Large intestine (tissue), 12 donors: ENCODE measurements at places on chromosomes 12 and 14. TPM values are rescaled to one million over a fixed set of nuclear protein-coding genes. Genes with fewer than 3 reads are reported as not detected.

DNA sequence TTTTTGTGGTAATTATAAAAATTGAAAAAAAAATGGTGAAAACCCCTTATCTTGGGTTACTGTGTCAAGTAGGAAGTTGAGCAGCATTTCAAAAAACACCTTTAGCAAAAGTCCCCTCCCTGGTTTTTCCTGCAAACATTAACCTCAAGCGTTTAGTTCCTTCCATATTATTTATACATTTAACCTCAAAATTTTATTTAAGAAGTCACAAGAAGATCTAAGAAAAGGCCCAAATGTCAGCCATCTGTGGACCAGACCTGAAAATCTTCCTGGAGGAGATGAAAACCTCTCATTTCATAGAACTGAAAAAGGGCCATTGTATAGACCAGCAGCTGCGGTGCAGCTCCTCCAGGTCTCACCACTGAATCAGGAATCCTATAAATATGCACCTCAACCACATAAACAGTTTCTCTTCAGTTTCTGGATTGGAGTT lies 40.4 kb upstream of the BTG1 start:
- H3K4me1 ChIP-seq: peaks cover 4% of the 10 kb centered on the region
- H3K36me3 ChIP-seq: no peaks in the 10 kb centered on the region
- H3K27me3 ChIP-seq: no peaks in the 10 kb centered on the region
- H3K27ac ChIP-seq: no peak overlapping the region

DNA sequence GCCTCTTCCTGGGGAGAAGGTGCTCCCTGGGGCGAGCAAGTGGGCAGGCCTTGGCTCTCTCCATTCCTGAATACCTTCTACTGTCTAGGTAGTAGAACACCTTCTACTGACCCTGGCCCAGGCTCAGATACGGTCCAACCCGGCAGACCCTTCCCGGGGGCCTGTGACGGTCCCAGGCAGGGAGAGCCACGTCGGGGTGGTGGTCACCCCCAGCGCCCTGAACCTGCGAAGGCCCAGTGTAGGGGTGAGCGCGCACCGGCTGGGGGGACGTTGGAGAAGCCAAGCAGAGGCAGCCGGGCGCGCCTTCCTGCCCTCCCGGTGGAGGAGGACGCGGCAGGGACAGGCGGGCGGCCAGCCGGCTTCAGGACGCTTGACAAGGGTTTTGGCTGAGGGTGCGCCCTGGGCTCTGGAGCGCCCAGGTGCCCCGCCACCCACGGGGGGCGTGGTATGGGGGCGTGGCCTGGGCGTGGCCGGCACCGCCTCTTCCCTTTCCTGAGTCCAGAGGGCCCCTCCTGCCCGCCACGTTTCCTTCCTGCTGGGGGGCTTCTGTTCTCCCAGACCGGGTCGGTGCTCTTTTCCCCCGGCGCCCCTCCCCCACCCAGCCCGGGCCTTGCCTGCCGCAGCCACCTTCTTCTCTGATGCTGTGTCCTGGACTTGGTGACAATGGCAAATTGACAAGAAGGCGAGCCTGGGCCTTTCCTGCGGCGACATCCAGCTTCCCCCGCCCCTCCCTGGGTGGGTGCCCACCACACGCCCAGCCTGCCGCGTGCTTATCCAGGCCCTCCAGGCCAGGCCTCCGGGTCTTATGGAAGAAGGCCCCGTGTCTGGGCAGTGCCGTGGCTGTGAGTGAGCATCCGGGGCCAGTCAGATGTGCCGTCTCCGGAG lies 24.5 kb upstream of the PPP1R13B start:
- H3K4me3 ChIP-seq: peak overlapping the region; percentile 57
- peak; percentile 83 for DNase-seq
- H3K36me3 ChIP-seq: no peaks in the 10 kb centered on the region
- peak overlapping the region; percentile 61 for H3K27ac ChIP-seq
- no peaks in the 10 kb centered on the region for H3K27me3 ChIP-seq
- H3K4me1 ChIP-seq: peaks cover 10% of the 10 kb centered on the region

GRCh38 chr14:32311294-32312009 lies 17.6 kb upstream of the AKAP6 start:
- H3K27ac ChIP-seq: no peak overlapping the region
- H3K4me1 ChIP-seq: peaks cover 22% of the 10 kb centered on the region
- H3K4me3 ChIP-seq: no peak overlapping the region
- H3K36me3 ChIP-seq: no peaks in the 10 kb centered on the region

GRCh38 chr14:36270191-36270590 lies 50.2 kb downstream of the MBIP start:
- H3K36me3 ChIP-seq: no peaks in the 10 kb centered on the region
- no peak overlapping the region for H3K4me3 ChIP-seq
- DNase-seq: no peak
- peaks cover 51% of the 10 kb centered on the region for H3K27me3 ChIP-seq
- no peak overlapping the region for H3K27ac ChIP-seq

- DNase-seq: no peak
- no peak overlapping the region for H3K4me3 ChIP-seq
- H3K27me3 ChIP-seq: no peaks in the 10 kb centered on the region
- no peaks in the 10 kb centered on the region for H3K36me3 ChIP-seq
- H3K27ac ChIP-seq: no peak overlapping the region
Measured at GRCh38 chr12:96136161-96136560, 58.0 kb upstream of the ELK3 start.

- DNase-seq: no peak
- no peak overlapping the region for H3K4me3 ChIP-seq
- H3K4me1 ChIP-seq: no peaks in the 10 kb centered on the region
- H3K27me3 ChIP-seq: no peaks in the 10 kb centered on the region
- no peak overlapping the region for H3K27ac ChIP-seq
Measured at GRCh38 chr12:2494486-2495192, 300.1 kb upstream of the FKBP4 start.

The HELB gene
- 3.5 TPM for polyA plus RNA-seq

GRCh38 chr14:42192738-42193653 lies 586.3 kb downstream of the LRFN5 start:
- H3K36me3 ChIP-seq: no peaks in the 10 kb centered on the region
- no peaks in the 10 kb centered on the region for H3K4me1 ChIP-seq
- H3K4me3 ChIP-seq: no peak overlapping the region
- H3K27ac ChIP-seq: no peak overlapping the region

DNA sequence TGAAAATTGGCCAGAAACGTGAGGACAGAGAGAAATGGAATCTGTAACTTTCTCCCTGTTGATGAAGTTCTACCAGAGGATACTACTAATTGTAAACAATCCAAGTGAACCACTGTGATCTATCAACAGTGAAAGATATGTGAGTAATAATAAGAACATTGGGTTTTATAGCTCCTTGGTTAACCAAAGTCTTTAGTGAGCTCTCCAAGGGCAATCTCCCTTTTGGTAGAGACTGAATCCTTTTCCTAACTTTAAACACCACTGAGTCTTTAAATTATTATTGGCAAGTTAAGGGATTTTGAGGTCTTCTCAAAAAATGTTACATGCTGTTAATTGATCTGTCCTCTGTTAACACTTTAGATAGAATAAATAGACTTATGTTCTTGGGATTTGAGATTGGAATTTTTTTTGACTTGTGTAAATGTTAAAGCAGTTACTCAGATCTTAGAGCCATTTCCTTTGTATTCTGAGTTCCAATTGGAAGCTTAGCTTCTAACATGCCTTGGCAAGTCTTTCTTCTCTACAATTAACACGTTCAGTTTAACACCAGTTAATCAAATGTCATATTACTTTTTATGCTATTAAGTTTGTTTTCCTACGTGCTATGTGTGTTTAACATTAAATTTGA lies 338.2 kb upstream of the DDHD1 start:
- no peak for DNase-seq
- H3K4me1 ChIP-seq: no peaks in the 10 kb centered on the region
- no peak overlapping the region for H3K4me3 ChIP-seq
- no peaks in the 10 kb centered on the region for H3K27me3 ChIP-seq
- no peaks in the 10 kb centered on the region for H3K36me3 ChIP-seq
- no peak overlapping the region for H3K27ac ChIP-seq

DNA sequence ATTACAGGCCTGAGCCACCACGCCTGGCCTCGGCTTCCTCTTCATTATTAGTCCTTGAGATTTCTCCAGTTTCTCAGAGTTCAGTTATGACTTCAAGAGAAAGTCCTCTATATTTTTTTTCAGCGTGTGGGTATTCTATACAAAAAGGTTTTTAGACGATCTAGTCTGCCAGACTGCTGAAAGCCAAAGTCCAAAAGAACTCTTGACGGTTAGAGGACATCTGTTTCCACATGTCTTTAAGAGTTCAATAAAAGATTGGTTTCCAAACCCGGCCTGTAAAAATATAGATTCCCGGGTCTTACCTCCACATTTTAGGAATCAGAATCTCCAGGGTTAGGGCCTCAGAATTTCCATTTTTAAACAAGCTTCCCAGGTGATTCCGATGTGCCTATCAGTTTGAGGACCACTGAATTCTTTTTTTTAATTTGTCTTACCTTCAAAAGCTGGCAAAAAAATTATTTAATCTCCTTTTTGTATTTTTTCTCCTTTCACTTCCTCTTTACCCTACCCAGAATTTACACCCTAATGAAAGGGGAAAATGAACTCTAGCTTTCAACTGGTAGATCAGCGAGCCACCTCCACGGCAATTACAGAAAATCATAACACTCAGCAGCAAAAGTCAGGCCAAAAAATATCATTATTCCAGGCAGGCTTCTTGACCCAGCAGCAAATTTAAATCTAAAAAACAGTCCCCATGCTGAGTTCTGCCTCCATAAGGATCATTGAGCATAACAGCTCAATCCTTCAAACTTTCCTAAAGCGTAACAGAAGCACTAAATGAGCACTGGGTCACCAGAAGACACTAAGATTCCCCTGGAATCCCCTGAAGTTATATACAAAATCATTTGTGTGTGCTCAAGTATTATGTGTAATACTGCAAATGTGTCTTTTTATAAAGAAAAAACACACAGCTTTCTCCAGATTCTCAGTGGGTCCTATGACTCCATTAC lies 8.7 kb downstream of the NT5DC3 start:
- no peaks in the 10 kb centered on the region for H3K36me3 ChIP-seq
- DNase-seq: no peak
- peaks cover 6% of the 10 kb centered on the region for H3K4me1 ChIP-seq

The CCDC177 gene
- polyA plus RNA-seq: 0.07 TPM

The CCDC184 gene
- polyA plus RNA-seq: 3.3 TPM

DNA sequence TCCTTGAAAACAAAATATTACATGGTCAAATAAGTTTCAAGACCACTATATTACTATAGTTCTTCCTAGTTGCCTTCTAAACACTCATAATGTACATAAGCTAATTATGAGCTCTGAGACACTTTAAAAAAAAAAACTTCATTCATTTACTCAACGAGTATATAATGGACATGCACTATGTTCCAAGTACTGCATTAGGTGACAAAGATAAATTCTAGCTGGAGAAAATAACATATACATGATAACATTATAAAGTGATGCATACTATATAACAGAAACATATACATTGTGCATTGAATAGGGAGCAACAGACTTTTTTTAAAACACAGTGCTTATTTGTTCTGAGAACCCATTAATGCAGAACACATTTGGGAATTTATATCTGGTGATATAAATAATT lies 202.3 kb downstream of the NELL2 start:
- no peaks in the 10 kb centered on the region for H3K4me1 ChIP-seq
- no peaks in the 10 kb centered on the region for H3K36me3 ChIP-seq
- H3K4me3 ChIP-seq: no peak overlapping the region
- no peaks in the 10 kb centered on the region for H3K27me3 ChIP-seq
- H3K27ac ChIP-seq: no peak overlapping the region

DNA sequence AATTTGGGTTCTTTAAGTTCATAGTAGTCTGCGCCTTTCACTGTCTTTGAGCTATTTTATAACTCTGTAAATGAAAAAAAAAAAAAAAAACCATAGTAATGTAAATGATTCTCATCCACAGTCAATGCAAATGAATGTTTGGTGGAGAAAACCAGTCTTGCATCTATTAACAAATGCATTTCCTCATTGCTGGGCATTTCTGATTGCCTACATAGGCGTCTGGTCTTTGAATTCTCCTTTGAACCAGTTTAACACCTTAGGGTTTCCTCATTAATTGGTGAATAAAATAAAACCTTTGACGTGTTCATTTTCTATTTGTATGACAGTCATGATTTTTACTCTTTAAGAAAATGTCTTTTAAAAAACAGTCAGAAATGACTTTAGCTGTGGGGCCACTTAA lies 114.8 kb downstream of the C12orf75 start:
- no peaks in the 10 kb centered on the region for H3K36me3 ChIP-seq
- peaks cover 12% of the 10 kb centered on the region for H3K4me1 ChIP-seq
- H3K4me3 ChIP-seq: no peak overlapping the region
- peak overlapping the region; percentile 31 for H3K27ac ChIP-seq
- no peaks in the 10 kb centered on the region for H3K27me3 ChIP-seq

The AQP2 gene
- 0.01 TPM for polyA plus RNA-seq

DNA sequence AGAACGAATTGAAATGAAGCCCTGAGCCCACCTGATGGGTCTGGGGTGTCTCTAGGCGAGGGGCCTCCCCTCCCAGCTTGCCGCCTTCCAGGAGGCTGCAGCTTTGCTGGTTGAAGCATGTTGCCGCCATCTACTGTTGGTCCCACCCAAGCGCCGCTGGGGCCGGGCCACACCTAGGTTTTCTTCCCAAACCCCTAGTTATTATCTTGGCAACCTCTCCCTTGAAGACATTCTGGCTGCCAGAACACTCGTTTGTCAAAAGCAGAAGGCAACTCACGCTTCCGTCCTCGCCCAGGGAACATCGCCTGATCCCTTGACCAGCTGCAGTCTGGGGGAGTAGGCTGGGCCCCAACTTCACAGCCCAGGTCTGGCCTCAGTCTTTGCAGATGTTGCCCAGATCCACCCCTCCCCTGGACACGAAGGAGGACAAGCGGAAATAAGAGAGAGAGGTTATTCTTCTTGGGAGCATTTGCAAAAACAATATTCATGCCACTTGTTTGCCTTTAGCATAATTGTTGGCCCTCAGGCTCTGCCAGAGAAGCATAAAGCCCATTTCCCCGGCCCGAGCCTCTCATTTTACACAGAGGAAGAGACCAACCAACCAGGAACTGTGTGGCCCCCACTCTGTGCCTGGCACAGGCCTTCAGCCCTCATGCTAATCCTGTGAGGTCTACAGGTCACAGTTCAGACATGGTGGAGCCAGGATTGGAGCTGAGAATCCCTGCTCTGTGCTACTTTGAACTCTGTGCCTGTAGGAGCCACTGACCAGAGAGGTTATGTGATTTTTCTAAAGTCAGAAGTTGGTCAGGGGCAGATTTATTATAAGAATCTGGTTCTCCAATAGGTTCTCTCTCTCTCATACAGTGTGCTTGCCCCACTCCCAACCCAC lies 6.8 kb downstream of the EMP1 start:
- no peaks in the 10 kb centered on the region for H3K4me1 ChIP-seq
- no peaks in the 10 kb centered on the region for H3K36me3 ChIP-seq
- DNase-seq: no peak
- H3K27ac ChIP-seq: no peak overlapping the region

The TMEM132C gene
- 1.3 TPM for polyA plus RNA-seq

GRCh38 chr12:26150736-26151450 lies 26.1 kb upstream of the BHLHE41 start:
- no peaks in the 10 kb centered on the region for H3K27me3 ChIP-seq
- DNase-seq: no peak
- no peak overlapping the region for H3K27ac ChIP-seq
- no peaks in the 10 kb centered on the region for H3K4me1 ChIP-seq

GRCh38 chr14:69855180-69855832 lies 23.9 kb upstream of the SMOC1 start:
- H3K4me1 ChIP-seq: no peaks in the 10 kb centered on the region
- no peak for DNase-seq
- no peak overlapping the region for H3K4me3 ChIP-seq
- H3K27me3 ChIP-seq: no peaks in the 10 kb centered on the region
